ENCODE measurements at places on chromosomes 12 and 14.

GRCh38 chr12:62878211-62878610, 56.7 kb downstream of the PPM1H start:
- DNase-seq = no peak

DNA sequence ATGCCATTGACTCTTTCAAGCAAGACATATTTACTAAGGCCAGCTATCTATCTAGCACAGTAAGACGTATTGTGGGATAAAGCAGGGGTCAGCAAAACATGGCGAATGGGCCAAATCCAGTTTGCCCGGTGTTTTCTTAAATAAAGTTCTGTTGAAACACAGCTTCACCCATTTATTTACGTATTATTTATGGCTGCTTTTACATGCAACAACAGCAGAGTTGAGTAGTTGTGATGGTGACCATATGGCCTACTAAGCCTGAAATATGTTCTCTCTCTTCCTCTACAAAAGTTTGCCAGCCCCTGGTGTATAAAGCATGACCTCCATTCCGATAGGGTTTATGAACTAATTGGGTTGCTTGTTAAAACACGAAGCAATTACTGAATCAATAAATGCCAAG, 322.1 kb downstream of the CCDC91 start:
- no peak for DNase-seq

DNA sequence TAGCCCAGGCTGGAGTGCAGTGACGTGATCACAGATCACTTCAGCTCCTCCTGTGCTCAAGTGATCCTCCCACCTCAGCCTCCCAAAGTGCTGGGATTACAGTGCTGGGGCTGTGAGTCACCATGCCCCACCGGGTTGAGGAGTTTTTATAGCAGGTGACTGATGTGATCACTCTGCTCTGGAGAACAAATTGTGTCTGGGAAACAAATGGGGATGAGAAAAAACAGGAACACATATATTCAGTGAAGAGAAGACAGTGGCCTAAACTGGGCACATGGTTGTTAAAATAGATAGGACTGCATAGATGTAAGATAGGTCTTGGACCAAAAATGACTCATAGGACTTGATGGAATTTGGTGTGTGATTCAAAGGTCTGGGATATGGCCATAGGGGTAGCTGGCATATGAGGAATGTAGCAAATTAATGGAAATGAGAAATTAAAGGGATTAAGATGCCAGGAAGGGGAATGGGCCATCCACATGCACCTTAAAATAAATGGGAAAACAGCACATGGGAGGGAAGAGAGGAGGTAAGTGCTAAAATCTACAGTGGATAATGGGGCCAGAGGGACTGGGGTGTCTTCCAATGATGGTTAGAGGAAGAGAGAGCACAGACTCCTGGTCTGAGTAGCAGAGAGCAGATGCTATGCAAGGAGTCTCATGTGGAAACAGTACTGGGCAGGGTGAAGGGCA, 11.2 kb downstream of the BCAT1 start:
- DNase-seq = no peak

- no peak for DNase-seq
Observed at GRCh38 chr14:83611906-83612390, 1918.0 kb upstream of the FLRT2 start.

GRCh38 chr12:116406529-116406928, 129.0 kb upstream of the MED13L start:
- DNase-seq = no peak

- DNase-seq = no peak
Observed at GRCh38 chr14:101456246-101457175, 104.8 kb upstream of the DIO3 start.

DNA sequence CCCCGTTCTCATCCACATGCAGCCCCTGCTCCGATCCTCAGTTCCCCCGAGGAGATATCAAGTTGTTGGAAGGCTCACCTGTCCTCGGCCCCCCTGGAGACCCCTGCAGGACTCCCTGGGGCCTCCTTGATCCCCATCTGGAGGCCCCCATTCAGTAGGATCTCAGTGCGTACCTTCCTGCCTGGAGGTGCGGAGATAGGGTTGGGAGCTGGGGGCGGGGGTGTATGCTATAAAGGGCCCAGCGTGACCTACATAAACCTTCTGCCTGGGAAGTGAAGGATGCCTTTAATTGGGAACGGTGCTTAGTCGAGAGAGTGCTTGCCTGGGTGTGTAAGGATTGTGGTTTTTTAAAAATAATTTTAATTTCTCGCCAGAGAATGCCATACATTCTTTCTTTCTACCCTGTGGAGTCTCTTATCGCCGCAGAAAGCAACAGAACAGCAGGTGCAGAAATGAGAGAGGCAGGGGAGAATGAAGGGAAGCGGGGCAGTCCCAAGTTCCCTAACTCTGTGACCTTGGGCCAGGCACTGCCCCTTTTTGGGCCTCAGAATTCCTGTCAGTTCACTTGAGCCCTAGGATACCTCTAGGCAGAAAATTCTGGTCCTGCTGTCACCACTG, 153.7 kb downstream of the TSPAN9 start:
- DNase-seq = no peak

DNA sequence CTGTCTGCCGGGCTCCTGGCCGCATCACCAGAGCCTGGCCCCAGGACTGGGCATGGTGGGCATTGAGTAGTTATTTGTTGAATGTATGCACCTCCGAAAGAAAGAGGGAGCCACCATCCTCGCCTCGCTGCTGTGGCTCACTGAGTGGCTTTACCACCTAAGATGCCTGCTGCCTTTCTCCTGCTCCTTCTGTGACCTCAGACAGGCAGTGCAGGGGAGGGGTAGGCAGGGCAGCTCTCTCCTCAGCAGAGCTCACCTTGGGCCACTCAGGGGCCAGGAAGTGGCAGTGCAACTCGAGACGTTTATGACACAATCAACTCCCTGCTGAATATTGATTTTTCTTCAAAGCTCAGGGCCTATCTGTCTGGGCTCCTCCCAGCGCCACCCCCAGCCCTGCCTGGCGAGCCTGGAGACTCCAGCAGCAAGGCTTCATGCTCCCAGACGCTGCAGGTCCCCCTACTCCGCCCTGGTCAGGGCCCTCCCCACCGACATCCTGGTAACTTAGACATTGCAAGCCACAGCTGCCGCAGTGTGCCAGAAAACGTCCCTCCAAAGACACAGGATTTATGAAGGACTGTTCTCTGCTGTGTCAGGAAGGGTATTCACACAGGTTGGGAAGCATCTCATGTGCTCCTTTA, 84.3 kb upstream of the DIO3 start:
- DNase-seq = peak; percentile 21

DNA sequence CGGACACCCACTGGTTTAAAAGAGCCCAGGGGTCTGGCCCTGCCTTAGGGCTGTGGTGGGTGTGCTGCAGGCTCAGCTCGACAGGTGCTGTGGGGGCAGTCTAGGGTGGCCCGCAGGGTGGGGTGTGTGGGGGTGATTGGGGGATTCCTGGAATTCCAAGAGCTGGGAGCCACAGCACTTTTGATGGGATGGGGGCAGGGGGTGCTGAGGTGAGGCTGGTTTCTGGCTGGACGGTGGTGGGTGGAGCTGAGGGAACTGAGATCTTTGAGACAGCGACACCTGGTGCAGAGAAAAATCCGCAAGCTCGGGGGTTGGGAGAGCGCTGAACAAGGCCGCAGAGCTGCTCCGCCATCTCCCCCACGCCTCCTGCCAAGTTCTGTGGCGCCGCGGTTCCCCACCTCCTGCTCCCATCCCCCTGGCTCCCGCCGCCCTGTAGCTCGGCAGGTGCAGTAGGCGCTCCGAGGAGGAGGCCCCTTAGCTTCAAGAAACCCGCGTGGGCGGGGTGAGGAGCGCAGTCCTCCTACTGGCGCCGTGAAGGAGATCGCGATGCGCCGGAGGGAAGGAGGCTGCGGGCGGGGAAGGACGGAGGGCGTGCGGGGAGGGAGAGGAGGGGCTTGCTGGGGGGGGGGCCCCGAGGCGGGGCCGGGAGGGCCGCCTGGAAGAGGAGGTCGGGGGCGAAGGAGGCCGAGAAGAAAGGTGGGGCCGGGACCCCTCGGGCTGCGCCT, 1.3 kb upstream of the TEDC1 start:
- peak; percentile 86 for DNase-seq

GRCh38 chr14:45144658-45145057, 8.9 kb downstream of the FANCM start:
- no peak for DNase-seq

DNA sequence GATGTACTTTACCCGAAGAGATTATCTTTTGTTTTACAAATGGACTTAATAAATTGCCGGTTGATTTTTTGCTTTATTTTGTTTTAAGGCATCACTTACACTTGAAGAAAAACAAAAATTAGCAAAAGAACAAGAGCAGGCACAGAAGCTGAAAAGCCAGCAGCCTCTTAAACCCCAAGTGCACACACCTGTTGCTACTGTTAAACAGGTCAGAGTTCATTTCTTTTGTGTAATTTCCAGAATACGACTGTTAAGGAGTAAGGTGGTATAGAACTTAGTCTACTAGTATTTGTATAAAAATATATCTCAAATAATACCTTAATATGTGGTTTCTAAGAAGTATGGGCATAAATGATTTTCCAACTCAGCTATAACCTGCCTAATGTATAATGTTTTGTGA, 19.6 kb upstream of the SLC17A8 start:
- no peak for DNase-seq

DNA sequence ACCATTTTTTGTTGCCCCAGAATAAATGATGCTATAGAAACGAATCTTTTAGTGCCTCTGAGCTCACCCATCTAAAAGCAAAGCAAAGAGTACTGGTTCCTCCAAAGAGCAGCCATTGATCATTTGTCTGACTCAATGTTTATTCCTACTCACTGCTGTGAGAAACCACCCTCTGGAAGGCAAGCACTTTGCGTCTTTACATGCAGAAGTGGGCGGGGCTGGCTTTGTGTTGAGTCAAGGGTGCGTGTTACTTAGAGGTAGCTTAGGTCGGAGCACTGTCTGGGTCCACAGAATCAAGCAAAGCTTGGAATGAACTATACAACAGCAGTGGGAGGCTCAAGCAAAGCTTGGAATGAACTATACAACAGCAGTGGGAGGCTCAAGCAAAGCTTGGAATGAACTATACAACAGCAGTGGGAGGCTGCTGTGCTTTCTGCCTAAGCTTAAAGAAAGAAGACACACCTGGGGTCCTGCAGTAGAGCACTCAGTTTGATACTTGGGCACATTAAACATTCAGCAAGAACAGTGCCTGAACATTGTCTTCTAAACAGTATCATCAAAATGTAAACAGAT, 77.2 kb upstream of the PRICKLE1 start:
- no peak for DNase-seq

Data from NCI-H1092 (cell line).